ENCODE measurements at places on chromosomes 7 and 10. TPM values are rescaled to one million over a fixed set of nuclear protein-coding genes. Genes with fewer than 3 reads are reported as not detected.
A peak's percentile ranks its signal among the peaks of the same experiment; 100 is the strongest.

The EPO gene
- total RNA-seq = 0.14 TPM

DNA sequence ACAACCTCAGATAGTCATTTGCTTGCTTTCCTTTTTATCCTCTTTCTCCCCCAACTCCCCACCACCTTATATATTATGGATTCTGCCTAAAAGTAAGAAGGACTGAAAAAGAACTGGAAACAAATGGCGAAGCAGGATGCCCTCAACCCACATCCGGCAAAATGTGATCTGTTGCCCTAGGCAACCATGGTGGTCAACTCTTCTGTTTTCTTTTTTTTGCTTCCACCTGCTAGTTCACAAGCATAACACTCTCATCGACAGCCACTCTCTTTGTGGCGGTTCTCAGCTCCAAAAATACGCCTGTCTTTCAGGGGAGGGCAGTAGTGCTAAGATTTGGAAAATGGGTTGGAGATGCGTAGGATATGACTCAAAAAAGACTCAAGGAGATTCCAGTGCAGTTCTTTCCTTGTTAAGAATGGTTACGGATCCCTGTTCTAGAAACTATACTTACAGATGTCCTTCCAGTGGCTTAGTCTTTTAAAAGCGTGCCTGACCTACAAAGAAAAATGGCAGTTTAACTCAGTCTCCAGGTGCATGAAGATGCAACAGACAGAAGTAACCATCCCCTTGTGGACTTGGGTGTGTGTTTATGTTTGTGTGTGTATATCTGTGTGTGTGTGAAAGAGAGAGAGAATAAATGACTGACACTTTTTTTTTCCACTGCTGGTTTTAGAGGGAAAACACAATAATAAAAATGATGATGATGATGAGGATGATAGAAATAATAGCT is 10.7 kb downstream of the APBB1IP start:
- DNase-seq = peak; percentile 77
- H3K4me3 ChIP-seq = peak overlapping the region; percentile 55
- H3K27me3 ChIP-seq = no peaks in the 10 kb centered on the region
- peaks cover 69% of the 10 kb centered on the region for H3K36me3 ChIP-seq
- peaks cover 71% of the 10 kb centered on the region for H3K4me1 ChIP-seq

The SERPINE1 gene
- 0.23 TPM for total RNA-seq

The CLCN1 gene
- not detected for total RNA-seq

The GUSB gene
- 62.5 TPM for total RNA-seq

DNA sequence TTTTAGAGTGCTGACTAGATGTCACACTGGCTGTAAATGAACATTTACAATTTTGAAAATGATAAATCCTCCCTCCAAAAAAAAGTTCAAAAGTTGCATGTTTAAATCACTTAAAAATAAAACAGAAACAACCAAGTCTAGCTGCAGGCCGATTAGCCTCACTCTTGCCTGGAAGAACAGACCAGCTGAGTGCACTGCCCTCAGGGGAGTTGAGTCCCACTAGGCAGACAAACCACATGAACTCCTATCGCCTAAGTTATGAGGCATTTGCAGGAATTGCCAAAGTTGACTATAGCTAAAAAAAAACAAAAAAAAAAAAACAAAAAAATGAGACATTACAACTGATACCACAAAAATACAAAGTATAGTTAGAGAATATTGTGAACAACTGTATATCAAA is 510.0 kb downstream of the ANKRD7 start:
- no peak for DNase-seq
- H3K27me3 ChIP-seq = no peaks in the 10 kb centered on the region
- H3K27ac ChIP-seq = no peak overlapping the region
- no peak overlapping the region for H3K4me3 ChIP-seq
- no peaks in the 10 kb centered on the region for H3K4me1 ChIP-seq

- no peak overlapping the region for H3K27ac ChIP-seq
- H3K27me3 ChIP-seq = peaks cover 21% of the 10 kb centered on the region
- no peaks in the 10 kb centered on the region for H3K36me3 ChIP-seq
- H3K4me1 ChIP-seq = no peaks in the 10 kb centered on the region
Measured at GRCh38 chr10:21292763-21293517, 232.5 kb downstream of the SKIDA1 start.
